ENCODE measurements at places on chromosomes 12 and 14.

GRCh38 chr14:89617481-89618329, 200.7 kb upstream of the FOXN3 start:
- H3K36me3 ChIP-seq = peaks cover 10% of the 10 kb centered on the region
- DNase-seq = peak; percentile 28
- H3K27ac ChIP-seq = peak overlapping the region; percentile 100
- peaks cover 11% of the 10 kb centered on the region for H3K27me3 ChIP-seq
- peak overlapping the region; percentile 98 for H3K4me3 ChIP-seq

- no peak for DNase-seq
- H3K27me3 ChIP-seq = no peaks in the 10 kb centered on the region
- H3K27ac ChIP-seq = no peak overlapping the region
- H3K4me3 ChIP-seq = no peak overlapping the region
Measured at GRCh38 chr14:53054457-53054856, 98.7 kb downstream of the DDHD1 start.

DNA sequence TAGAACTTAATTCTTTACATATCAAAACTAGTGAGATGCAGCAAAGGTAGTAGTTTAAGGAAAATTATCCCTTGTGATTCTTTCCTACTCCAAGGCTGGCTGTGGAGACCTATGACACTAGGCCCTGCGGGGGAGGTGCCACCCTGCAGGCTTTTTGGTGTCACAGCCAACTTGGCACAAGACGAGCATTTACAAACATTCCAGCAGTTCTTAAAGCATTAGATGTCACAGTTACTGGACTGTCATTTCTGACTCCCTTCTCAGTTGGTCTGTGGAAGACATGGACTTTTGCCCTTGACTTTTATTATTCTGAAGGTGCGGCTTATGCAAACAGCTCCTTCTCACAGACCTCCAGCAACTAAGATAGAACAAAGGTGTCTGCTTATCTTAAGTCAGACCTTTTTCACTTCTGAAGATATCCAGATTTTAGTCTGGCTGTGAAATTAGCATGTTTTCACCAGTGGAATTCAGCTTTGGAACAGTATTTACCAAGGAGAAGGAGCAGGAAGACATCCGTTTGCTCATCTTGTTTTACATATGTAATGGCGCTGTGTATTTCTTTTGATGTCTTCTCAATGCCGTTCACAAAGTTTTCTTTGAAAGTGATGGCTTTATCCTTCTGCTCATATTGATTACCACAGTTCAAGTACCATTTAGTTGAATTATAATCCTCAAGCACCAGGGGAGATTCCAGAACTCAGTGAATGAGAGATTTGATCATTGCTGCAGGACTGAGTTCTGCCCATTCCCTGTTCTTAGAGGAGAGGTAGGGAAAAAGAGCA, 17.9 kb downstream of the SRGAP1 start:
- H3K27ac ChIP-seq = no peak overlapping the region
- H3K4me1 ChIP-seq = peaks cover 17% of the 10 kb centered on the region
- no peaks in the 10 kb centered on the region for H3K27me3 ChIP-seq
- no peak overlapping the region for H3K4me3 ChIP-seq
- DNase-seq = no peak

DNA sequence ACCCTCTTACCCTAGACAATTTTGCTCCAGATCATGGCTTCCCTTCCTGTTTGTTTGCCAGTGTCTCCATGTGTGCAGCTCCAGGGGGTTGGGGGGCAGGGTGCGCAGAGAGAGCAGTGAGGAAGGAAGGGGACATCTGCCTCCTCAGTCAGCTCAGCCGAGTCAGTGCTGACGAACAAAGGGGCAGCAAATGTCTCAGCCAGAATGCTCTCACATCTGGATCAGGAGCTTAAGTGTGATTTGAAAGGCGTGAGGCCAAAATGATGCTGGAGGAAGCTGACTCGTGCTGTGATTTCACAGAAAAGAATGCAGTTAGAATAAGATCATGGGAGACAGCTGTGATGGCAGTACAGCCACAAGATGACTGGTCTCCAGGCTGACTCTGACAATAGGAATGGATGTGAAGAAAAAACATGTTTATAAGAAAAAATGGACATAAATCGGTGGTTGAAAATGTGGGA, 27.1 kb upstream of the CDK17 start:
- no peaks in the 10 kb centered on the region for H3K36me3 ChIP-seq
- H3K27me3 ChIP-seq = peaks cover 2% of the 10 kb centered on the region
- peaks cover 13% of the 10 kb centered on the region for H3K4me1 ChIP-seq
- no peak overlapping the region for H3K4me3 ChIP-seq
- DNase-seq = peak; percentile 16

GRCh38 chr14:42541535-42542001, 934.9 kb downstream of the LRFN5 start:
- no peak overlapping the region for H3K27ac ChIP-seq
- no peaks in the 10 kb centered on the region for H3K4me1 ChIP-seq
- H3K4me3 ChIP-seq = no peak overlapping the region
- no peak for DNase-seq
- H3K36me3 ChIP-seq = no peaks in the 10 kb centered on the region

GRCh38 chr14:75461755-75462349, 34.0 kb downstream of the JDP2 start:
- H3K36me3 ChIP-seq = no peaks in the 10 kb centered on the region
- no peak overlapping the region for H3K27ac ChIP-seq
- H3K4me1 ChIP-seq = peaks cover 8% of the 10 kb centered on the region
- H3K4me3 ChIP-seq = no peak overlapping the region
- DNase-seq = no peak

DNA sequence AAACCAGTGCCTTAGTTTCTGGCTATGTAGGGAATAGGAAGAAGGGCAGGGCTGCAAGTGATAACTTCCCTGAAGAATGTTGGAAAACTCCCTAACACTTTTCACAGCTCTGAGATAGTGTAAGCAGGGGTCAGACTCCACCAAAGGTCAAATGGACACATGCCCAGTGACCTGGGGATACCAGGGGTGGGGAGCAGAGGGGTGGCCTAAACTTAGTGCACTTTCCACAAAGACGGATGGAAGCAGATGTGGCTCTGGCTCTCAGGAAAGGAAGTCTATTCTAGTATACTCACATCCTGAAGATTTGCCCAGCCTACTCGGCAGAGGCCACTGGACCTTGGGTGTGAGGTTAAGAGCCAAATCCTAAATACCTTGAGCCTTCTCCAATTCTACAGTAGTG, 285.8 kb downstream of the NUAK1 start:
- no peak overlapping the region for H3K27ac ChIP-seq
- H3K4me1 ChIP-seq = peaks cover 5% of the 10 kb centered on the region
- H3K27me3 ChIP-seq = peaks cover 2% of the 10 kb centered on the region
- no peak for DNase-seq
- no peaks in the 10 kb centered on the region for H3K36me3 ChIP-seq

DNA sequence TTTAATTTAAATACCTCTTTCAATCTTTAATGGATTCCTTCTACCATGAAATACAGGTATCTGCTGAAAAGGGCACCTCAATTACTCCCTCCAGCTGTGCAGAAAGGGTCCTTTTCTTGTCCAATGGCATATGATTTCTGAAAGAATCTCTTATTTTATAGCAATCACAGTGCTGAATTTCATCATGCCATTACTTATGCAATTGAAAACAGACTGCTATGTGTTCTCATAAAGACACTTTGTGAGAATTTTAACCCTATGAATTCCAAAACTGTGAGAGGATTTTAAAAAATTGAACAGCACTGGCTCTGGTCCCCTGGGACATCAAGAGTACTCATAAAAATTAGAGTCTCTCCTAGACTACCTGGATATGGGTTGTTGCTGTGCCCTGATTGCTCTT, 45.9 kb upstream of the CNOT2 start:
- no peak for DNase-seq
- H3K4me3 ChIP-seq = no peak overlapping the region
- H3K27me3 ChIP-seq = no peaks in the 10 kb centered on the region
- no peak overlapping the region for H3K27ac ChIP-seq
- no peaks in the 10 kb centered on the region for H3K36me3 ChIP-seq
